ENCODE measurements at places on chromosomes 16 and 17. TPM values are rescaled to one million over a fixed set of nuclear protein-coding genes. Genes with fewer than 3 reads are reported as not detected.

DNA sequence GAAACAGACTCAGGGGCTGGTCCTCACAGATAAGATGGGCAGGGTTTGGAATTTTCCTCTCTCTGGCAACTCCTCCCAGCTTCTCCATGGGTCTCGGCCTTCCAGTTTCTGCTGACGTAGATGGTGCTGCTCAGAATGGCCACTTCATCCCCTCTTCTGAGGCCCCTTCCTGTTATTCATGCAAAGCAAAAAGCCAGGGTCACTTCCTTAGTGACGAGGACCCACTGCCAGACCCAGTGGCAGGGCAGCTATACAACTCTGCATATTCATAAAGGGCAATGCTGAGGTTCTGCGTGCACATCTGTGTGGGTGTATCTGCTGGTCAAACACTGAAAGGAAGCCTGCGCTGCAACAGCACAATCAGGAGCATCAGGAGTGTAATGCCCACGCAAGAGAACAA, 108.8 kb downstream of the WSCD1 start:
- DNase-seq, result no peak

The NPIPB13 gene
- total RNA-seq, result 0.71 TPM

DNA sequence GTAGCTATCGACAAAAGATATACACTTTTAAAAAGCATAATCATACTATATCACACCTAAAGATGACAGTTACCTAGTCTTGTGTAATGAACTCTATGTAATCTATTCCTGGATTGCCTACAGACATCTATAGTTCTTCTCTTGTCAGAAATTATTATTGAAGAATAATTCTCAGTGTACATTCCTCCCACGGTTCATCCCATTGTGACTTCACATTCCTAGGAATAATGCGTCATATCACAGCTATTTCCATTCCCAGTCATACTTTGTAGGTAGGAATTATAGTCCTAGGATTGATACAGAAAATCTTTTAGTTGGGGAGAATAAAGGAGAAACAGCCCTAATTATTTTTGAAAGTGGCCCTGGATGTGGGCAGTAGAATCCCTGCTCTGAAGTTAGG, 44.0 kb upstream of the ABCC11 start:
- DNase-seq, result no peak

The ATP6V0A1 gene
- 29.6 TPM for total RNA-seq

DNA sequence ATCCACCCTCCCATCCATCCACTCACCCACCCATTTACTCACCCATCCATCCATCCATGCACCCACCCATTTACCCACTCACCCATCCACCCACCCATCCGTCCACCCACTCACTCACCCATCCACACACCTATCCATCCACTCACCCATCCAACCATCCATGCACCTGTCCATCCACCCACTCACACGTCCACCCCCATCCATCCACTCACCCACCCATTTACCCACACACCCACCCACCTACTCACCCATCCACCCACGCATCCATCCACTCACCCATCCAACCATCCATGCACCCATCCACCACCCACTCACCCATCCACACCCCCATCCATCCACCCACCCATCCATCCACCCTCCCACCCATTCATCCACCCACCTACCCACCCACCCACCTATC, 12.2 kb downstream of the SOX8 start:
- no peak for DNase-seq

- peak; percentile 99 for DNase-seq
These were observed 317.6 kb downstream of the CBLN1 start for GRCh38 chr16:48963901-48964615.

The GNG13 gene
- total RNA-seq, result not detected

DNA sequence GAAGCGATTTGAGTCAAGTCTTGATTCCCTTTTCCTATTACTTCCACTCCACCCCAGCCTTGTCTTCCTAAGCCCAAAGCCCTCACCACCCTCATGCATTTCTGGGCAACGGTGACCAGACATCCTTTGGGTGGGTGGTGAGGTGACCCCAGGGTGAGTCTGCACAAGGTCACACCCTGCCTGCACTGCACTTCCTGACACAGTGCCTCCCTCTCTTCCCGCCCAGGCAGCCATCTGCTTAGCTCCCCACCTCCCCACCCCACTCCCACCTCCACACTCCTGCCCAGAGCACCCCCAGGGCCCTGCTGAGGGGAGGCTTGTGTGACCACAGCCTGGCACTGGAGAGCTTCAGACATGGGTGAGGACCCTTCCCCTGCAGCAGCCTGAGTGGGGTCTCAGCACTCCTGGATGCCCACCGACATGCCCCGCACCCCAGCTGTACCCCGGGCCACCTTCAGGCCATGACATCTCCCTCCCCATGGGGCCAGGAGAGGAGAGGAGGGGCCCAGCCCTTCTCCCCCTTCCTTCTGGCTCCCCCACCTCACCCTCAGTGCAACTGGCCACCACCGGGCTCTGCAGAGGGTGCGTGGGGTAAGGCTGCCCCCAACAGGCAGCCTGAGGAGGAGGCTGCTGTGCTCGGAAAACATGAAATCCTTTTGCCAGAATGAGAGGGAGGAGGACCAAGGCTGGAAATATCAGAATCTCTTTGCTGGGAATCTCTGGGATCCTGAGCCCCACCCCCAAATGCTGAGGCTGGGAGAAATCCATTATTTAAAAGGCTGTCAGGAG, 68.6 kb downstream of the CCT6B start:
- DNase-seq, result peak; percentile 19

- DNase-seq, result peak; percentile 69
These were observed at the start of gene TK2 for GRCh38 chr16:66549284-66550131. TSS of gene TK2 (minus strand) at chr16:66550122. CDS start at chr16:66550061, 61 bp downstream.

GRCh38 chr17:9402590-9403199, 172.9 kb downstream of the STX8 start:
- DNase-seq, result peak; percentile 28

- DNase-seq, result peak; percentile 82
These were observed 169.3 kb downstream of the ZFHX3 start for GRCh38 chr16:72878301-72879269.

- no peak for DNase-seq
These were observed 403.8 kb upstream of the CDH11 start for GRCh38 chr16:65525707-65526106.

- DNase-seq, result no peak
These were observed 14.6 kb downstream of the KCTD2 start for GRCh38 chr17:75061618-75062017.

DNA sequence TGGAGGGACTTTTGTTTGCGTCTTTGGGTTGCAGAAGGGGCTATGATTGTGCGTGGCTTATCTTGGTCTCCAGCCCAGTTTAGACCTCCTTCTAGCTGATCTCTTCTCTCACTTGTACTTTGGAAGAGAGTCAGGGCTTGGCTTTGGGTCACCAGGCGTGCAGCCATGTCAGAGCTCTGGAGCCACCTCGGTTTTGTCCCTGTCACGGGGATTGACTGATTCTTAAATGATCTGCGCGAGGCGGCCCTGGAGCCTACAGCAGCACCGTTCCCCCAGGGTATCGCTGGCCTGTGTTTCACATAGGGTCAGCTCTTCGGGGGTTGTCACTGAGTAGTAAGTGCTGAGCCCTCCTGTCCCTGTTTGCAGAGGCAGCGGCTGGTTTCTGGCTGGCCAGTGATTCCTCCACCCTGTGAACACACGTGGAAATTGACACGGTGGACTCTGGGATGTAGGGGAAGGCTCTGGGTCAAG, 209.8 kb upstream of the CHMP6 start:
- no peak for DNase-seq

DNA sequence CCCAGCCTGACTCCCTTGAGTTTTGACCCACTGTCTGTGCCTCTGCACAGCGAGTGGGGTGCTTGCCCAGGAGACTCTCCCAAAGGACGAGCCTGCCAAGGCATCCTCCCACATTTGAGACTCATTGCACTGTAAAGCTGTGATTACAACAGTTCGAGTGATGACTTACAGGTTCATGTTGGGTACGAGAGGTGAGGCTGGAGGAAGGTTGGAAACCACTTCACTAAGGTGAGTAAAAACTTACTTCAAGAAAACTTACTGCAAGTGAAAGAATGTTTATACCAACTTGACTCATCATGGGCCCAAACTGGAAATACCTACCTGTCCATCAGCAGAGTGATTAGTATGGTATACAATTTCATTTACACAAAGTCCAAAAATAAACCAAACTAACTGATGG, 360.1 kb upstream of the CDH11 start:
- DNase-seq, result peak; percentile 38

The DLX3 gene
- 0.15 TPM for total RNA-seq

All from M059J (cell line).